Femur (tissue), 1 donor: ENCODE measurements at places on chromosomes 5 and 9.

DNA sequence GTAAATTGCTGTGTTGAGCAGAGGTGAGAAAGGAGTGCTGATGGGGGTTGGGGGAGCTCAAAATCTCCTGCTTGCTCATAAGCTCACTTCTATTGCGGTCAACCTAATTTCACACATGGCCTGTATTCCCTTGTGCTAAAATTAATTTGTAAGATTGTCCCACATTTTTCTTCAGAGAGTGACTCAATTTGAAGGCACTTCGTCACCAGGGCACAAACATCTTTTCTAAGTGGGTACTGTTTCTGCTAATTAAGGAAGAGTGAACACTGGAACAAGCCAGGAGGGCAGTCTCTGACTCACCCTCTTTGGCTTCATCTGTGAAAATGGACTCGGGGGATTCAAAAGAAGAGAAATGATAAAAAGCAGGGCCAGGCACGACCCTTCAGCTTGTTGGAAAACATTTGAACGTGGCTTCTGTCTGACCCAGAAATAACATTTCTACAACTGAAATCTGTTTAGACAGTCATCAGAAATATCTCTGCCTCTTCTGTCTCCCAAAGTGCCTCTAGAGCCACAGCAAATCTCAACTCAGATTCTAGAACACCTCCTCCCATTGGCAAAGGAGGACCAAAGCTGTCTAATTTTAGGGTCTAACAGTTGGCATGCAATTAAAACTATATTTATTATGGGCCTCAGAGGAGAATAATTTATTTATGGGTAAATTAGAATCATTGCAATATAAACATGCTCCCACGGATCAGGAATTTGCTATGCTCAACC lies 49.8 kb downstream of the FEM1C start:
- DNase-seq = no peak

DNA sequence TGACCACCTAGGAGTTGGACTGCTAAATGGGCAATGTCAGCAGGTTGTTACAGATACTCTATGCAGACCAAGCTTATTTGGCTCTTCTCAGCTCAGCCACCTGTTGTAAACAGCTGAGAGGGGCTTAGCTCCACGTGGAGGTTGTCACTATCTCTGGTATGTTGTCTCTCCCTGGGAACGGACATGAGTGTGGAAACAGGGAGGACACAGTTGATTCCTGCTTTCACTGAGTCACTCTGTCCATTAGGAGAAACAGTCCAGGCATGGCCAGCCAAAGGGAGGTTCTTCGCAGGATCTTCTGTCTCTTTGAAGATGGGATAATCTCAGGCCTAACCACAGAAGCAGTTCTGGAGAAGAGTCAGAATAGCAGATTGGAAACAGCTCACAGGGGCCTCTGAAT lies 121.2 kb downstream of the PALM2AKAP2 start:
- DNase-seq = peak; percentile 81

DNA sequence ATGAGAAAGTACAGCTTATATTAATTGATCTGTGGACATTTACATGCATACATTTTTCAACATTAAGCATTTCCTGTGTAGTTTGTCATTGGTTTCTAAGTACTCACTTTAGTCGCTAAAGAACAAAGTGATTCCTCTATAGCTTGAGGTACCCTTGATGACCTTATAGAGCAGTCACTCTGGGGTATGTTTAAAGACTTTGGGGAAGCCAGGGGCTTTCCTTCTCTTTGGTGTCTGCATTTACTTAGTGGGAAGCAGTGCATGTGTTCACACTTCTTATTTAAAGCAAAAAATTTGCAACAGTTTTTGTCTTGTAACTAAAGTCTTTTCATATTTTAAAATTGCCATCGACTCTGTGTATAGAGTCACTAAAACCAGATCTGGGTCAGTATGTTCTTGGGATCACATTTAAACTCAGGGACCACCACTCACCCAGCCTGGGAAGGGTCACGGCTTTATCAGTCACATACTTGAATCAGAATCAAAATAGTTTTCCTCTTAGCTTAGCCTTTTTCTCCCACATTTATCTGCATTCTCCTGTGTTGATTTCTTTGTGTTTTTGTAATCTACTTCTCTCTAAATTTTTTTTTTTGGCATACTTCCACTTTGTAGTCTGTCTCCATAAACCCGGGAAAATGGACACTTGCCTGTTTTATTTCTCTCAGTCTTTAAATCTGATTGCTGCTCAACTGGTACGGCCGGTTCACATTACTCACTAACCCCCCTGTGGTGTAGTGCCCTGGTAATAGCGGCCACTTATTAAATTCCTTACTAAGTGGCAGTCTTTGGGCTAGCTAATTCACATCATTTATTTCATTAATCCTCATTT lies 143.9 kb upstream of the FBN2 start:
- DNase-seq = no peak

DNA sequence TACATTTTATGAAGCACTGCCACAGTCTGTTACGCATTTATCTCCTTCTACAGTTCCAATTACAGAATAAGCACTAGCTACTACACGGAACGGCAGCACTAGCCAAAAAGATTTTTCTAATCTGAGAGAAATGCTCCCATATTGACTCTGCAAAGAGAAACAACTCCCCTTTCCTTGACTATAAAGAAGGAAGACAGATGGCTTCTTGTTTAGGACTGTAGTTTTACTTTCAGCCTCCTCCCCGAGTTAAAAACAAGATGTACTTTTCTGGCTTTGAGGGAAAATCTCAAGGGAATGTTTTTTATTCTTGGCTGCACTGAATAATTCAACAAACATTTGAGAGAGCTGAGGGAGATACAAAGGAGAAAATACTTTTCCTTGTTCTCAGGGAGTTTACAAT lies 1.9 kb upstream of the SLC44A1 start:
- DNase-seq = no peak
